ENCODE measurements at places on chromosomes 12 and 14.
A peak's percentile ranks its signal among the peaks of the same experiment; 100 is the strongest.

DNA sequence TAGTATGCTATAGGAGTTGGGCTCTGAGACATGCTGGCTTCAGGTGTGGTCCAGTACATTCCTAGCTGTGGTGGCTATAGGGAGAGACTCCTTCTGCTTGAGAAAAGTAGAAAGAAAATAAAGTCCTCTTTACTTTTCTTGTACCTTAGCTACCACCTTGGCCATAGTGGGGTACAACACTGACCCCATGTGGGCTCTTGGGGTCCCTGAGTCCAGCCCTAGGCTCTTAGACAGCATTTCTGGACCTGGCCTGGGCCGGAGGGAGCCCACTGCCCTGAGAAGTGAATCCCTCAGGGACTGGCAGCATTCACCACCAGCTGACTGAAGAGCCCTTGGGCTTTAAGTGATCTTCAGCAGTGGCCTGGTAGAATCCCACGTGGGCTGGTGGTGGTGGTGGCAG, 143.1 kb downstream of the SYT10 start:
- DNase-seq, result no peak

DNA sequence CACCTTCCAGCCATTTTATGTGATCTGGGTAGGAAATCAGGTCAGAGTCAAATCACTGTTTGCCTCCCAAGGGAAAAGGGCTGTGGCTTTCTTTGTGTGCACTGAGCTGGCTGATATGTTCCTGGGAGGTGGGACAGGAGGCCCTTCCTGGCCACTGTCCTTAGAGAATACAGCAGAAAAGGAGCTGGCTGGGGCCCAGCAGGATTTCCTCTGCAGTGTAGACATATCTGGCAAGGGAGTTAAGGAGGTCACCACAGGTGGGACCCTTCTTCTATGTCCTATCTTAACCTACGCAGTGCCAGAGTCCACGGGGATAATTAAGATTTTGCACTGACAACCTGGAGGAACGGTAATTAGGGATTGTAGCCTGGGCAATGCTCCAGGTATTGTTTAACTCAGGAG, 145.3 kb downstream of the NTF3 start:
- no peak for DNase-seq

GRCh38 chr12:59142183-59142790, 222.0 kb upstream of the LRIG3 start:
- no peak for DNase-seq

- no peak for DNase-seq
Observed at GRCh38 chr14:81613341-81614045, 79.8 kb upstream of the SEL1L start.

DNA sequence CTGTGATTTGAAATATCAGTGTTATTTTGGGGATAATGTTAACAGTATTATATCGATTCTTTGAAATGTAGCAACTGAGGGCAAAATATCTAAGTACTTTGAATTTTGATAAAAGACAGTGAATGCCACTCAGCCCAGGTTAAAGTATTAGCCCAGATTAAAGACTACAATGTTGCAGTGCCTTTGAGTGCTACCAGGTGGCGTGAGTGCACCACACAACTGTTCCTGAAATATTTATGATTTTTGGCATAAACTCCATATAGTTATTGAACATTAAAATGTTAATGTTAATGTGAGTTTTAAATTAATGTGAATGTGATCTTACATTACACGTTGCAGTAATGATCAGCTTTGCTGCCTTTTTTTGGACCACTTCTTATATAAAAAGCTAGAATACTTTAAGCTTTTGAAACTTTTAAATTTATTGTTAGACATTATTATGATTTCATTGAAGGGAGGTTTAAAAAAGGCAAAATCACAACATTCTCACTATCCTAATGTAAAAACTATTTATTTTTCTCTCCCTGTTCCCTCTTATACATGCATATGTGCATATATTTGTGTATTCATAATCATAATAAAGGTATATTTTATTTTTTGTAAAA, 22.5 kb downstream of the MRPS35 start:
- DNase-seq, result peak; percentile 10

DNA sequence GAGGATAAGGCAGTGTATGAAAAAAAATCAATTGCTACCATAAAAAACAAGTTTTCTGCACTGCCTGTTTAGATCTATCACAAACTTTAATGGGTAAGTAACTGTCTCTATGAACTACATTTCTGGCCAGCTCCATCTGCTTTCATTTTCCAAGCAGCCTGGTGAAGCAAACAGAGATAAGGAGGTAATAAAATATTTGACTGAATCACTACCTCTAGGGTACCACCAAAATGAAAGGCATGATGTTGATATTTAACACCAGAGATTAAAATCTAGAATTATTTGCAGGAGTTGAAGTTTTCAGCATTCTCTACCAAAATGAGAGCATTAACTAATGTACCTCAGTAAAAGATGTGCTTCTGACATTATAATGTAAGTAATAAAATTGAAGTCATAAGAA, 863.5 kb upstream of the MGAT4C start:
- DNase-seq, result peak; percentile 3

Measured in RPMI7951 (cell line).